A172 (cell line): ENCODE measurements at places on chromosomes 16 and 17. TPM values are rescaled to one million over a fixed set of nuclear protein-coding genes. Genes with fewer than 3 reads are reported as not detected.

Gene RANBP10
- total RNA-seq = 3.7 and 8.8 TPM in 2 replicates

- no peak for DNase-seq
Observed at GRCh38 chr16:72800524-72801161, 247.3 kb downstream of the ZFHX3 start.

- DNase-seq = no peak
Observed at GRCh38 chr16:25006504-25007056, 8.6 kb downstream of the ARHGAP17 start.

Gene SLFN5
- total RNA-seq = 7.6 and 17.0 TPM in 2 replicates

- no peak for DNase-seq
Observed at GRCh38 chr16:58440131-58440530, 47.9 kb downstream of the GINS3 start.

DNA sequence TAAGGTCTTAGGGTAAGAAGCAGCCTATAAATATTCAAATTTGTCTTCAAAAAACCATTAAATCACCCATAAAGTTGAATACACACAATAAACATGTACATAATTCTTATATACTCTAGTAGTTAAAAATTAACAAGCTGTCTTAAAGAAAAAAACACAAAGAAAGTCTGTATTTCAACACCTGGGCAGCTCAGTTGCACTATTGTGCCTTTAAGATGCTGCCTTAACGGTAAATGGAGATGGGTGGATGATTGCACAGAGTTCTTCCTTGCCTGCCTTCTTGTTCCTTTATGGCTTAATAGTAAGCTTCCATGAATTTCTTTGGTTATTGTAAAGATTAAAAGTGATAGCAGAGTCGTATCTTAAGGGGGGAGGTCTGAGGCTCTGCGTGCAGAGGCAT lies 105.1 kb downstream of the TOX3 start:
- no peak for DNase-seq

Gene C17orf67
- 0.76 and 1.8 TPM in 2 replicates for total RNA-seq

DNA sequence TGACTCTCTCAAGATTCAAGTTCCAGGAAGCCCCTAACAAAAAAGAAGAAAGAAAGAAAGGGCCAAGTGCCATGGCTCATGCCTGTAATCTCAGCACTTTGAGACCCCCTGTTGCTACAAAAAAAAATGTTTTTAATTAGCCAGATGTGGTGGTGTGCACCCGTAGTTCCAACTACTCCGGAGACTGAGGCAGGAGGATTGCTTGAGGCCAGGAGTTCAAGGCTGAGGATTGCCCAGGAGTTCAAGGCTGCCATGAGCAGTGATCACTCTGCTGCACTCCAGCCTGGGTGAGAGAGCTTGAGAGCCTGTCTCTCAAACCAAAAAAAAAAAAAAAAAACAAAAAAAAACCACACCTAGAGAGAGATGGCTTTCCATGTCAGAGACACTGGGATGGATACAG lies 18.8 kb downstream of the TLE7 start:
- DNase-seq = no peak

DNA sequence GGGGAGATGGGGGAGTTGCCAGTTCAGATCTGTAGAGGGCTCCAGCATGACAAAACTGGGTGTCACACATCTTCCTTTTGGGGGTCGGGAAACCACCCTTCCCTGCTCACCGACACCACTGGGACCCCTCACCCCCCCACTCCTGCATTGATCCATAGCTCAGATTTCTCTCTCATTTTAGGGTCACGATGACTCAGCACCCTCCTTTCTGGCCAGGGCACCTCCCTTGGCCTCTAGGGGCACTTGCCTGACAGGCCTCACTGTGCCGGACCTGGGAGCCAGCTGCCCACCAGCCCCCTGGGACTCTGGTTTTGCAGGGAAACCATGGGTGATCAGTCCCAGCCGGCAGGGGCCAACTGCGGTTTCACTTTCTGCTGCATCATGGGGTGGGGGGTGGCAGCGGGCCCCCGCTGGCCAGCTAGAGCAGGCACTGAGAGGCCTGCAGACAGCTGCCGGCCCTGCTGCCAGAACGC lies 239.4 kb downstream of the MRTFB start:
- DNase-seq = peak; percentile 51

Gene SEPHS2
- 4.9 and 7.2 TPM in 2 replicates for total RNA-seq
